ENCODE measurements at places on chromosomes 4 and X.

DNA sequence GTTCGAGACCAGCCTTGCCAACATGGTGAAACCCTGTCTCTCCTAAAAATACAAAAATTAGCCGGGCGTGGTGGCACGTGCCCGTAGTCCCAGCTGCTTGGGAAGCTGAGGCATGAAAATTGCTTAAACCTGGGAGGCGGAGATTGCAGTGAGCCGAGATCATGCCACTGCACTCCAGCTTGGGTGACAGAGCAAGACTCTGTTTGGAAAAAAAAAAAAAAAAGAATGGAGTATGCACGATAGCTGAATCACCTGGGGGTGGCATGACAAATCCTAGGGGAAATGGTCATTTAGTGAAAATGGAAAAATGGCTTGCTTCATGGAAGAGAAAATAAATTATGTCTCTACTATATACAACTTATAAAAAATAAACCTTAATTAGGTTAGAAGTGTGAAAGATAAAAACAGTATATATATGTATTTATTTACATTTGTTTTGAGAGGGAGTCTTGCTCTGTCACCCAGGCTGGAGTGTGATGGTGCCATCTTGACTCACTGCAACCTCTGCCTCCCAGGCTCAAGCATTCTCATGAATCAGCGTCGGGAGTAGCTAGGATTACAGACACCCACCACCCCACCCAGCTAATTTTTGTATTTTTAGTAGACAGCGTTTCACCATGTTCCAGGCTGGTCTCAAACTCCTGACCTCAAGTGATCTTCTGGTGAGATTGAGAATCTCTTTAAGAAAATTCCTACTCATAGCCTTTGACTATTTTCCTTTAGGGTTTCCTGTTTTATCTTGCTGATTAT lies 19.3 kb upstream of the ING2 start:
- DNase-seq, result peak; percentile 36

GRCh38 chr4:62912531-62912930 lies 1496.7 kb downstream of the TECRL start:
- peak; percentile 31 for DNase-seq

DNA sequence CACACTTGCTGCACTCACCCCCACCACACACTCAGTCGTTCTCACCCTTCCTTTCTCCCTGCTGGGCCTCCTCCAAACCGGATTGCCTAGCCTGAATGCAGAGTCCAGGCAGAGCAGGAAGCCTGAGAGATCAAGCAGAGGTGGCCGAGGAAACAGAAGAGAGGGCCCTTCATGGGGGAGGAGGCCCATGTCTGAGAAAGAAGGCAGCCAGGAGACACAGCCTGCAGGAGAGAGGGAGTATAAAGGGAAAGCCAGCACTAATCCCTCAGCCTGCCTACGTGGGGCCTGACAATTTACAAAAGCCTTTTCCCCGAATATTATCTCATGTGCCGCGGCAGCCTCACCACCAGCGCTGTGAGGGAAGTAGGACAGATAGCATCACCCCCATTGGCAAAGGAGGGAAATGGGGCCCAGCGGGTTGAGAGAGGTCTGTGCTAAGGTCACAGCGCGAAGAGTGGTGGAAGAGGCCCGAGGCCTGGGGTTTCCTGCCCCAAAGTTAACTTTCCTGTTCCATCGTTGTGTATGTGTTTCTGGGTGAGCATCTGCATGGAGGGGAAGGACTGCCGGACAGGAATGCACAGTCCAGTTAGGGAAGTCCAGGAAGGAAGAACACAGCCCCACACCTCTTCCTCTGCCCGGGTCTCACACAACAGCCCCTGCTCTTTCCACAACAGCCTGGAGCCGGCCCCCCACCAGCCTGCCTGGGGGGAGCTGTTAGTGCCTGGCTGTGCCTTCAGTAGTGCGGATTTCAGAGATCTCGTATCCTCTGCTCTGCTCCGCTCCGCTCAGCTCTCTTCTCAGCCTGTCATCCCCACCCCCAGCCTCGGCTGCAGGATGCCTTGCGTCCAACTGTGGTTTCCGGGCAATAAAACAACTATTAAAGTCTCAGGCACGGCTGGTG lies 50.9 kb upstream of the BCOR start:
- DNase-seq, result no peak

GRCh38 chrX:3263681-3264126 lies 82.7 kb downstream of the MXRA5 start:
- DNase-seq, result peak; percentile 18

DNA sequence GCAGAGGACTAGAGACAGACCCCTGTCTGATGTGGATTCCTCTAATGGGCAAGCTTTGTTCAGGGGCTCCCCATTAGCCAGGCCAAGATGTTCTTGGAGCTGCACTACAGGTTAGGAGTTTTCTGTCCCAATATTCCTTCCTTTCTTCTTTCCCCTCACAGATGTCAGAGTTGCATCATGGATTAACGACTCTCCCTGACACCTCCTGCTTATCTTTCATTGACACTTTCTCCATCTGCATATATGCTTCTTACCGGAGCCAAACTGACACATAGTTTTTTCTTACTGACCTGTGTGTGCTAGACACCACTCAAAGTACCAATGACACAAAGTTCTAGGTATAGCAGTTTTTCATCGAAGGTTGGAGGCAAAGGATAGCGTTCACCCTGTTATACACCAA lies 228.6 kb upstream of the HCCS start:
- no peak for DNase-seq

DNA sequence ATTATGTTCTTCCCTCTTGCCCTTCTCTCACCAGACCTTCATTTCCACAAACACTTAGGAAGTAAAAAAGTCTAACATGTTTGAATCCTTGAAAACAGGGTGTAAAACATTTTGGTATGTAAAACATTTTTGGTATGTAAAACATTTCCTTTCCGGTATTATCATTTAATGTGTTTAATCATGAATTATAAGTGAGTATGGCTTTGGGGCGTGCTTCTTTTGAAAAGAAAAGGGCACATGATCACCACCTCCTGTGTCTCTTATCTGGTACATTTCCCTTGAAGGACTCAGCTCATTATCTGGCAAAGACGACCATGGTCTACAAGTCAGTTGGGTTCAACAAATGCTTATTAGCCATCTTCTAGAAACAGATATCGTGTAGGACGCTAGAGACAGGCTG lies 283.6 kb downstream of the FRMPD4 start:
- no peak for DNase-seq

GRCh38 chr4:136424052-136424451 lies 1108.2 kb downstream of the PCDH18 start:
- no peak for DNase-seq

- no peak for DNase-seq
These were observed 4.9 kb upstream of the TMEM33 start for GRCh38 chr4:41930139-41930831.
